ENCODE measurements at places on chromosomes 6 and 20.

DNA sequence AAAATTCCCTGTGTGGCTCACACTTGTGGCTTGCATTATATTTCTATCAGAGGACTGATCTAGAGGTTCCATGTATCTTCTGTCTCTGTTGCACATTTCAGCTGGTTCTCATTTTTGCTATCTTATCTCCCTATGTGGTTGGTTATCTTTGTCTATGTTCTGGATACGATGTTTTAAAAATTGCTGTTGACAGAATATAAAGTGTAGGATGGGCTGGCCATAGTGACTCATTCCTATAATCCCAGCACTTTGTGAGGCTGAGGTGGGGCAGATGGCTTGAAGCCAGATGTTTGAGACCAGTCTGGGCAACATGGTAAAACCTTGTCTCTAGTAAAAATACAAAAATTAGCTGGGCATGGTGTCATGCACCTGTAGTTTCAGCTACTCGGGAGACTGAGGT, 9.9 kb upstream of the ULBP3 start:
- DNase-seq: no peak

DNA sequence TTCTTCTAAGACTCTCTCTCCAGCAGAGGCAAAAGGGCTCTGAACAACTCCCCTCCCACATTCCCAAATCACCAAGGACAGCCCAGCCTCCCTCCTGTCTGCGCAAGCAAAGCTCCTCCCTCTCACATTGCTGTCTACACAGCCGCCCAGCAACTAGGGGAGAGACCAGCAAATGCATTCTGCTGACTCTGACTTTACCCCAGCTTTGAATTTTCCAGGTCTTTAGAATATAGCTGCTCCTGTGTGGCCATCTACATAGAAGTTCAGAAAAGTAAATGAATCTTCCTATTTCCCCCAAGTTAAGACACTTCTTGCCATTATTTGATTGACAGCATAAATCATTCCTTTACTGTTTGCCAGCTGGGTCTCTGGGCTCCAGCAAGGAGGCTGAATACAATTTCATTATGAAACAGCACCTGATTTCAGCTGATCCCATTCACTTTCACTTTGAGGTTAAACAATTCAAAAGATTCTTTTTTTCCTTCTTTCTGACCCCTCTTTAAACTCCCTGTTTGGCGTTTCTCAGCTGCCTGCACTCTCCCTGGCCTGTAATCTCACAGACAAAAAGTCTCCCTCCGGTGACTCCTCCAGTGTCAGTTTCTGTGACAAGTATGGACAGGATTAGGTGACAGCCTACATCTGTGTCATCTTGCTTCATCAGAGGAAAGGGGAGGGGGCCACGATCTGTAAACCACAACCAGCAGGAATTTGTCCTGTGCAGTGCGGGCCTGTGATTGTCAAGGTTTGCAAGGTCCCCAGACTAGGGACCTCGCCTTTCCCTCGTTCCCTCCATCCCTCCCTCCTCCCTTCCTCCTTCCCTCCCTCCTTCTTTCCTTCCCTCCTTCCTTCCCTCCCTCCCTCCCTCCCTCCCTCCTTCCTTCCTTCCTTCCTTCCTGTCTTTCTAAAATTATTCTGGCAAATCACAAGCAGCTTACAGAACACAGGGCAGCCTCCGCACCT, 205.6 kb upstream of the RIN2 start:
- no peak for DNase-seq

GRCh38 chr6:93654548-93654947, 235.2 kb upstream of the EPHA7 start:
- no peak for DNase-seq

GRCh38 chr20:50068041-50068651, 44.8 kb downstream of the UBE2V1 start:
- DNase-seq: no peak

- peak; percentile 46 for DNase-seq
Observed at GRCh38 chr20:32972181-32973076, 31.8 kb downstream of the SUN5 start.
